ENCODE measurements at places on chromosomes 2 and 18. TPM values are rescaled to one million over a fixed set of nuclear protein-coding genes. Genes with fewer than 3 reads are reported as not detected.

Gene LHCGR
- total RNA-seq = not detected

DNA sequence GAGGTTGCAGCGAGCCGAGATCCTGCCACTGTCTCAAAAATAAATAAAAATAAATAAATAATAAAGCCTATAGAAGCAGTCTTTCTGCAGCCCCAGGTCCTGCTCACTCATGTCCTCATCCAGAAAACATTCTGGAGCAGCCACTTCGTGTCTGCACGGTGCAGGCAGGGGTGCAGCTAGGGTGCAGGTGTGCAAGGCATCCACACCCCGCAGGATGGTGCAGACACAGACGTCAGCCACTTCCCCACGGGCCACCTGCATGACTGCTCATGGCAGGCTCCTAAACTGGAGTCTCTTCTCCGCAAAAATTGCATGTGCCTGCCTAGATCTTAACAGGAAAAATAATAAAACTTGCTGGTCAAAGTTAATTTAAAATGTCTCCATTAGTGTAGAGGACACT is 80.2 kb upstream of the SNTG2 start:
- no peaks in the 10 kb centered on the region for H3K27me3 ChIP-seq
- H3K4me3 ChIP-seq = no peak overlapping the region
- no peaks in the 10 kb centered on the region for H3K36me3 ChIP-seq
- H3K27ac ChIP-seq = no peak overlapping the region
- H3K4me1 ChIP-seq = no peaks in the 10 kb centered on the region

DNA sequence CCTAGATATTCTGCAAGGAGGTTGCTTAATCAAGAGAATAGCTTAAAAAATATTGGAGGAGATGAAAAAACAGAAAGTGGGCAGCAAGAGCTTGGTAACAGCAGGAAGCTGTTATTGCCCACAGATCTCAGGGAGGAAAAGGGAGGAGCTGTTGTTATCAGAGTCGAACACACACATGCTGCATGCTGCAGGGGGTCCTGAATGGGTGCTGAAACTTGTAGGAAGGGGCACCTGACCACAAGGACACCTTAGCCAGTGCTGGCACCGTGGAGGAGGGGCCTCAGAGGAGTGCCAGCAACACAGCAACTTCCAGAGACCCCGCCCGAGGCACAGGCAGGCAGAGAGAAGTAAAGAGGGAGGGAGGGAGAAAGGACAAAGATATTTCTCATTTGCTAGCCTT is 332.9 kb downstream of the SOCS6 start:
- H3K27ac ChIP-seq = no peak overlapping the region
- H3K27me3 ChIP-seq = no peaks in the 10 kb centered on the region
- no peaks in the 10 kb centered on the region for H3K36me3 ChIP-seq
- H3K4me1 ChIP-seq = no peaks in the 10 kb centered on the region
- DNase-seq = no peak
- H3K4me3 ChIP-seq = no peak overlapping the region

DNA sequence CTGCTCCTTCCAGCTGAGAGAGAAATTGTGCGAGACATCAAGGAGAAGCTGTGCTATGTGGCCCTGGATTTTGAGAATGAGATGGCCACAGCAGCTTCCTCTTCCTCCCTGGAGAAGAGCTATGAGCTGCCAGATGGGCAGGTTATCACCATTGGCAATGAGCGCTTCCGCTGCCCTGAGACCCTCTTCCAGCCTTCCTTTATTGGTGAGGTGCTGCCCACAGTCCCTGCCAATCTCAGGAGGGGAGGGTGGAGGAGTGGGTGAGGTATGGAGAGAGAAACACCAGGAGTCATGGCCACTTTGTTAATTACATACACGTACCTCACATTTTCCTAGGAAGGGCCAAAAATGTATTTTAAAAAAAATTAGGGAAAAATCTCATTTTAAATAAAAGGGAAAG is 12.0 kb upstream of the DGUOK start:
- no peaks in the 10 kb centered on the region for H3K4me1 ChIP-seq
- no peaks in the 10 kb centered on the region for H3K36me3 ChIP-seq
- DNase-seq = no peak

All from prostate gland (tissue), 2 donors.